ENCODE measurements at places on chromosomes 3 and 15. TPM values are rescaled to one million over a fixed set of nuclear protein-coding genes. Genes with fewer than 3 reads are reported as not detected.

The CLSTN2 gene
- total RNA-seq = 0.05 TPM

The OXSR1 gene
- 20.6 TPM for total RNA-seq

The HHATL gene
- total RNA-seq = not detected

The KLHL6 gene
- 12.3 TPM for total RNA-seq

The CPLX3 gene
- not detected for total RNA-seq

The GASK1A gene
- not detected for total RNA-seq

The CERS3 gene
- not detected for total RNA-seq

The CHRM5 gene
- total RNA-seq = not detected

The CYP1A1 gene
- total RNA-seq = 30.3 TPM

The CDHR4 gene
- total RNA-seq = not detected

The SLC24A5 gene
- total RNA-seq = not detected

All from mammary microvascular endothelial cell (primary cell).